NCI-H1417 (cell line): ENCODE measurements at places on chromosomes 13 and 19.
A peak's percentile ranks its signal among the peaks of the same experiment; 100 is the strongest.

DNA sequence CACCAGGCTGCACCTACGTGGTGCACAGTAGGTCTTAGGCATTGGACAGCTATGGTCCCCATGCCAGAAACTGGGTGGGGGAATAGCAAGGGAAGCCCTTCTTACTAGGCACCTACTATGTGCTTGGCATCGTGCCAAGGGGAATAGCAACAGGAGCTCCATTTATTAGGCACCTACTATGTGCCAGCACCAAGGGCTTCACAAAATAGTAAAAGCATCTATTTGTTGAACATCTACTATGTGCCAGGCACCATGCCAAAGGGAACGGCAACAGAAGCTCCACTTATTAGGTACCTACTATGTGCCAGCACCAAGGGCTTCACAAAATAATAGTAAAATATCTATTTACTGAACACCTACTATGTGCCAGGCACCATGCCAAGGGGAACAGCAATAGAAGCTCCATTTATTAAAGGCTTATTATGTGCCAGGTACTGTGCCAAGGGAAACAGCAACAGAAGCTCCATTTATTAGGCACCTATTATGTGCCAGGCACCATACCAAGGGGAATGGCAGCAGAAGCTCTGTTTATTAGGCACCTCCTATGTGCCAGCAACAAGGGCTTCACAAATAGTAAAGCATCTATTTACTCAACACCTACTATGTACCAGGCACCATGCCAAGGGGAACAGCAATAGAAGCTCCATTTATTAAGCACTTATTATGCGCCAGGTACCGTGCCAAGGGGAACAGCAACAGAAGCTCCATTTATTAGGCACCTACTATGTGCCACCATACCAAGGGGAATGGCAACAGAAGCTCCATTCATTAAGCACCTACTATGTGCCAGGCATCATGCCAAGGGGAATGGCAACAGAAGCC lies 108.5 kb downstream of the PTPRS start:
- DNase-seq = peak; percentile 24

- no peak for DNase-seq
Observed at GRCh38 chr13:114123448-114123847, 9.0 kb downstream of the RASA3 start.

GRCh38 chr13:76921516-76921915 lies 26.8 kb upstream of the ACOD1 start:
- no peak for DNase-seq

DNA sequence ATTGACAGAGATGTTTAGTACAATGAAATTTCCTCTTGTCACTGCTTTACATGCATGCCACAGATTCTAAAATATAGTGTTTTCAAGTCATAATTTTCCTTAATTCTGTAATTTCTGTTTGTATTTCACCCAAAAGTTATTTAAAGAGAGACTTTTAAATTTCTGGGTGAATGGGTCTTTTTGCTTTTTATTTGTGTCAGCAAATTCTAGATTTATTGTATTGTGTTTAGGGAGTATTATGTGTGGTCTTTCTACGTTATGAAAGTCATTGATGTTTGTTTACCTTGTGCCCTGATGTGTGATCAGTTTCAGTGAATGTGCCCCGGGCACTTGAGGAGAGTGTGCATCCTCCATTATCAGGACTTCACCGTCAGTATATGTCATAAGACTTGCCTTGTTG lies 92.7 kb downstream of the SGCG start:
- no peak for DNase-seq

GRCh38 chr13:30126903-30127428 lies 180.4 kb downstream of the KATNAL1 start:
- no peak for DNase-seq
